ENCODE measurements at places on chromosomes 4 and X. TPM values are rescaled to one million over a fixed set of nuclear protein-coding genes. Genes with fewer than 3 reads are reported as not detected.

HTR2C gene
- 11.2 TPM for polyA plus RNA-seq

SSX3 gene
- polyA plus RNA-seq, result not detected

KIAA1210 gene
- 0.29 TPM for polyA plus RNA-seq

PHOX2B gene
- polyA plus RNA-seq, result 0.12 TPM
